ENCODE measurements at places on chromosomes 12 and 14. TPM values are rescaled to one million over a fixed set of nuclear protein-coding genes. Genes with fewer than 3 reads are reported as not detected.

GRCh38 chr14:47120645-47121044 lies 469.1 kb upstream of the RPL10L start:
- DNase-seq = no peak

DNA sequence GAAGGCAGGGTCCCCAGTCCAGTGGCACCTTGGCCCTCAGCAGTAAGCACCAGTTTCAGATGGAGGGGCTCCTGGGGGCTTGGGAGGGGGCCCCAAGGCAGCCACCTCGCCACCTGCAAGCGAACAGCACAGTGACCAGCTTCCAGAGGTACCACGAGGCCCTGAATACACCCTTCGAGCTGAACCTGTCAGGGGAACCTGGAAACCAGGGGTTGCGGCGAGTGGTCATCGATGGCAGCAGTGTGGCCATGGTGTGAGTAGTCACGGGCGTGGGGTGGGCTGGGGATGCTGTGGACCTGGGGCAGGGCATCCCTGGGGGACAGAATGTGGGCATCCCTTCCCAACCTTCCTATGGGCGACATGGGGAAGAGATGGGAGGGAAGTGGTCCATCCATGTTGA lies 11.2 kb downstream of the NYNRIN start:
- DNase-seq = no peak

The PRIMA1 gene
- total RNA-seq = not detected

The CFAP54 gene
- 11.3 TPM for total RNA-seq

GRCh38 chr14:60773558-60773957 lies 39.0 kb downstream of the MNAT1 start:
- no peak for DNase-seq

GRCh38 chr14:58666737-58667136 lies 29.0 kb downstream of the DACT1 start:
- DNase-seq = no peak

The SOAT2 gene
- not detected for total RNA-seq

The SLC6A15 gene
- total RNA-seq = 2.8 TPM

DNA sequence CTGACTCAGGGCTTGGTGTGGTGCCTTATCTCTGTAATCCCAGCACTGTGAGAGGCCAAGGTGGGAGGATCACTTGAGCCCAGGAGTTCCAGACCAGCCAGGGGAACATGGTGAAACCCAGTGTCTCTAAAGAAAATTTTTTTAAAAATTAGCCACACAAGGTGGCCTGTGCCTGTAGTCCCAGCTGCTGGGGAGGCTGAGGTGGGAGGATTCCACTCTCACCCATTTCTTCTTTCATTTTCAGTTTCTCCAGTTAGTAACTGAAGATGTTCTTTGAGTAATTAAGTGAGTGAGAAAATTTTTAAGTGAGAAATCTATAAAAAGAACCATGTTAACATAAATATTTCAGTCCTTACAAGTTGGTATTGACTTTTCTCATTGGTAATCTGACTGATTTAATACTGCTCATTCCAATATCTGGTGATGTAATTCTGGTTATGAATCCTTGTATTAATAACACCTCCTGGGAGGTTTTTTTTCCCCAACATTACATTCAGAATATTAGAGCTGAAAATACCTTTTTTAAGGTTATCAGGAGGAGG lies 6.1 kb downstream of the METTL3 start:
- DNase-seq = no peak

GRCh38 chr12:53694756-53695151 lies 18.9 kb upstream of the ATP5MC2 start:
- DNase-seq = no peak

The SRGAP1 gene
- 76.8 TPM for total RNA-seq

The PTMS gene
- total RNA-seq = 69.1 TPM

The SCYL2 gene
- total RNA-seq = 66.1 TPM

GRCh38 chr12:22925623-22926022 lies 300.7 kb downstream of the ETNK1 start:
- DNase-seq = no peak

- no peak for DNase-seq
These were observed 5.9 kb downstream of the RASSF3 start for GRCh38 chr12:64616201-64616600.

DNA sequence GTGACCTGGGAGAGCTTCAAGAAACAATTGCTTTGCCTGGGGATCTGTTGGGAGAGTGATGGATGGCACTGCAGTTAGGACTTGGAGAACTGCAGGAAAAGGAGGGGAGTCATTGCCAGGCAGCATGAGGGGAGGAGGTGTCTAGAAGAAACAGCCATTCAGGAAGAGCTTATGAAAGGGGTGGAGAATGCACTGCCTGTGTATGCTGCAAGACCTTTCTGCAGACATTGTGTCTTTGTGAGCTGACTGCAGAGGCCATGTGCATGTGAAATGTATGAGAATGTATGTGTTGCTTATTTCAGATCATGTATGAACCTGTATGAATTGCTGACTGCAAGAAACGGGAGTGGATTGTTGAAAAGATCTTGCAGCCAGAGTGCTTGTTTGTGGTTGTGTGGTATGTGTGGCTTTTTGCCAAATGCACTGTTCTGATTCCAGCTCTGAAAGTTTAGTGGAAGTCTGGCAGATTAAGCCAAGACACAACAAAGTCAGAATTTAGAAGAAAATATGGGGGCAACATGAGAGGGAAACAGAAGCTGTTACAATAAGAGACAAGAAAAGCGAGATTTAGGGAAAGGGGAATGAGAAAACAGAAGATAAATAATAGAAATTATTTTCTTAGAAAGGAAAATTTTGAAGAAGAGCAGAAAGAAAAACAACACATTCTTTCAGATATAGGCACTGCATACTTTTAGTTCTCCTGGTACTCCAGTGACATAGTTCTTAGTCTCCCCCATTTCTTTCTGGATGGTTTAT lies 9.8 kb upstream of the RIMKLB start:
- peak; percentile 96 for DNase-seq

DNA sequence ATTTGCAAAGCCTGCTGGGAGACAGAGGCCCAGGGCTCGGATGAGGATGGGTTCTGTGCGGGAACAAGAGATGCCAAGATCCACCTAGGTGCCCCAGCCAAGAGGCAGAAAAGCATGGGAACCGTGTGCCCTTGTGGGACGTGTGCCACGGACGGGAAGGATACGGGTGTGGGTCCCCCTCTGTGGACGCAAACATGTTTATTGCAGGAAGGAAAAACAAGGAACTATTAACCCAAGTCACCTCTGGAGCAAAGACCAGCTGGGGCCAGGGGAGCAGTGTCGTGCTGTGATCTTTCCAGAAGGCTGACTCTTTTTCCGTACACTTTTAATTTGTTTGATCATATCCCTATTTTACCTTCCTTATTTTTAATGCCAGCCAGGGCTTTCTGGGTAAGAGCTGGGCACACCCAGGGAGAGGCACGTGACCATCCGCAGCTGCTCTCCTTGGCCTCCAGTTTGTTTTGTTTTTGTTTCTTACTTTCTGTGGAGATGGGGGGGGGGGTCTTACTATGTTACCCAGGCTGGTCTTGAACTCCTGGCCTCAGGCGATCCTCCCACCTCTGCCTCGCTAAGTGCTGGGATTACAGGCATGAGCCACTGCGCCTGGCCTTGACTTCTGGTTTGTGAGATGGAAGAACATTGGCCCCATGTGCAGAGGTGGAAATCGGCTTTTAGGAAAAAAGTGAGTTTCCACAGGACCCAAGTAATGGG lies 20.7 kb downstream of the SCARB1 start:
- DNase-seq = no peak

DNA sequence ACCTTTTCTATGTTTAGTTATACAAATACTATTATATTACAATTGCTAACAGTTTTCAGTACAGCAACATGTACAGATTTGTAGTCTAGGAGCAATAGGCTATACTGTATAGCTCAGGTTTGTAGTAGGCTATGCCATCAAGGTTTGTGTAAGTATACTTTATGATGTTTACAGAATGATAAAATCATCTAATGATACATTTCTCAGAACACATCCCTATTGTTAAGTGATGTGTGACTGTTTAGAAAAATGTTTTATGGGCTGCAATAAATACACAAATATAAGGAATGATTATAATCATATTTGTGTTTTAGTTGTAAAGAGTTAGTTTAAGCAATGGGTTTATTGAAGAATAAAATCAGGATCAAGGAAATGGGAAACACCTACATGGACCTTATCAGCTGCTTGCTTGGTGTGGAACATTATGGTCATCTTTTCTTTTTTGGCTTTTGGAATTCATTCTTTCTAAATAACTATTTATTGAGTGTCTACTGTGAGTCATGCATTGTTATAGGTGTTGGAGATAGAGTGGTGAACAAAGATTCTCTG lies 24.5 kb upstream of the FBXO33 start:
- no peak for DNase-seq

The TAS2R50 gene
- 9.3 TPM for total RNA-seq

The PAH gene
- total RNA-seq = 0.52 TPM

- DNase-seq = peak; percentile 93
These were observed 14.1 kb downstream of the PLCZ1 start for GRCh38 chr12:18723752-18724151.

Data from renal cortical epithelial cell (primary cell).